ENCODE measurements at places on chromosomes 16 and 17.
A peak's percentile ranks its signal among the peaks of the same experiment; 100 is the strongest.

DNA sequence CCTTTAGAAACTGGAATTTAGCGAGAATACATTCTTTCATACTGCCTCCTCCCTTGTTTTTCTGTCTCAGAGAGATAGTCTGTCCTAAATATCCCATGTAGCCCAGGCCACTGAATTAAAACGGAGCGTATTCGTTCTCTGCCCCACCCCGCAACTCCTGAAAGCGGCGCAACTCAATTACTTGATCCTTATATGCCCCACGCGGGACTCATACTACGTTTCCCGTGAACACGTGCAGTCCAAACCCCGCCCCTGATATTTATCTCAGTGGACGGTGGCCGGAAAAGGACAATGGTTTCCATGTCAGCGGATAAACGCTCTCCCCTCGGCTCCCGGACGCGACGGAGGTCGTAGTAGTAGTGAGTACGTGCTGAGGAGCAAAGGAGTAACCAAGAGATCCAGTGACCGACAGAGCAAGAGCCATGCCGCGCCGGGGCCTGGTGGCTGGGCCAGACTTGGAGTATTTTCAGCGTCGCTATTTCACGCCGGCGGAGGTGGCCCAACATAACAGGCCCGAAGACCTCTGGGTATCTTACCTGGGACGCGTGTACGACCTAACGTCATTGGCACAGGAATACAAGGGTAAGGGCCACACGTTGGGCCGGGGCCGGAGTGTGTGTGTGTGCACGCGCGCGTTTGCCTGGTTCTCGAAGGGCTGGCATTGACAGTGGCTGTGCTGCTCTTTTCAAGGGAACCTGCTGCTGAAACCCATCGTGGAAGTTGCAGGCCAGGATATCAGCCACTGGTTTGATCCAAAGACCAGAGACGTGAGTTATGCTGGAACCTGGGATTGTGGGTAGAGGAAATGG is at the start of gene CYB5D1:
TSS of gene CYB5D1 (plus strand) at position 291 of the 809 bp plus-strand sequence. CDS start at position 423, 132 bp downstream.
- peak; percentile 87 for DNase-seq

GRCh38 chr17:57309479-57309878 is 53.2 kb downstream of the MSI2 start:
- no peak for DNase-seq

- DNase-seq = peak; percentile 25
Observed at GRCh38 chr17:50426814-50427787, 1.1 kb downstream of the ACSF2 start.

- no peak for DNase-seq
Observed at GRCh38 chr16:58460219-58460610, 39.7 kb upstream of the NDRG4 start.

DNA sequence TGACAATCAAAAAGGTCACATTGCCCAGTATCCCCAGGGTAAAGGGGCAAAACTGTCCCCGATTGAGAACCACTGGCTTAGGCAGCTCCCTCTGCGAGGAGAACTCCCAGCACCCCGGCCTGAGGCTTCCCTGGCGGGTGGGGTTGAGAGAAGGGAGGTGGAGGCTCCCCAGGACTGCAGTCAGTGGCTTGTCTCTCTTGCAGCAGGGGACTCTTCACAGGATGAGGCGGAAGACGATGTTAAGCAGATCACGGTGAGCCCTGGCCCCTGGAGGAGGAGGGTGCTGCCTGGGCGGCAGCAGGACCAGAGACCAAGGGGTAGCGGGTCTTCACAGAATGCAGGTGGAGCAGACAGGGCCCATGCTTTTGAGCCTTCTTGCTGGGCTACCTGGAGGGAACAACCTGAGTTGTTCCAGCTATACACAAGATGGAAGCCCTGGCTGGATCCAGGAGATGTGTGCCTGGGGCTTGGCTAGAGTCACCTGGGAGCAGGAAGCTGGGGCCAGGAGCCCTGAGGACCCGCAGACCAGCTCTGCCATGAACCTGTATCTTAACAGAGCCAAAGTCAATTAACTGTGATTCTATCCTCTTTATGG is 16.8 kb downstream of the POLR3E start:
- no peak for DNase-seq

- no peak for DNase-seq
Observed at GRCh38 chr17:80528536-80528935, 16.1 kb upstream of the RPTOR start.

GRCh38 chr17:1658100-1658499 is 8.4 kb upstream of the RILP start:
- DNase-seq = no peak

DNA sequence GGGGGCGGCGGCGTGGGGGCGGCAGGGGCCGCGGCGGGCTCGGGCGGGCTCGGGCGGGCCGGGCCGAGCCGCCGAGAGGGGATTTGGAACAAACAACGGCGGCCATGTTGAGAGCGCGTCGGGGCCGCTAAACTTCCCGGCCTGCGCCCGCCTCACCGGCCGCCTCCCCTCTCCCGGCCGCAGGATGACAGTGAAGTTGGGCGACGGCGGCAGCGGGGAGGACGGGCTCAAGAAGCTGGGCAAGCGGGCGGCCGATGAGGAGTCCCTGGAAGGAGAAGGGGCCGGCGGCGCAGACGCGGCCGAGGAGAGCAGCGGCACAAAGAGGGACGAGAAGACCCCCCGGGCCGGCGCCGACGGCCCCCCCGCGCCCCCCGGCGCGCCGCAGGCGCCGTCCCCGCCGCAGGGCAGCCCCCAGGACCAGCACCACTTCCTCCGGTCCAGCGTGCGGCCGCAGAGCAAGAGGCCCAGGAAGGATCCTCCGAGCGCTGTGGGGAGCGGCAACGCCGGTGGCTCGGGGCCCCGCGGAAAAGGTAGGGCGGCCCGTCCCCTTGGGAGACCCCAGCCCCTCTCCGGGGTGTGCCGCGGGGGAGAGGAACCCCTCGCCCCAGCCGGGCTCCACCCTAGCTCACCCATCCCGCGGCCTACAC is 2.4 kb downstream of the CRAMP1 start:
- peak; percentile 20 for DNase-seq

DNA sequence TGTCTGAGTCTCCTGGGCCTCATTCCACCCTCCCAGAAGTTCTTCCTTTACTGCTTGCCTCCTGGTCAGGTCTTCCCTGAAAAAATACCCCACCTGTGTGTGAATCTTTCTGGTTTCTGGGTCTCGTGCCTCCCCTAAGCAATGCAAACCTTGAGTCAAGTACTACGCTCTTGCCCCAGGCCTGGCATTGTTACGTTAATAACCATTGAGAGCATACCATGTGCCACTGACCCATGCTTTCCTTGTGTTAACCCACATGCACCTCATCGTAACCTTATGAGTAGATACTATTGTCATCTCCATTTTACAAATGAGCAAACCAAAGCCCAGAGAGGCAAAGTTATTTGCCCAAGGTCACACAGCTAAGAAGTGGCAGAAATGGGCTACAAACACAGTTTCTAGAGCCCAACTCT is 25.4 kb upstream of the TOB1 start:
- DNase-seq = no peak

GRCh38 chr16:9415545-9415944 is 324.1 kb downstream of the HAPSTR1 start:
- DNase-seq = no peak

- DNase-seq = no peak
Observed at GRCh38 chr16:2954656-2955381, 9.3 kb upstream of the KREMEN2 start.

DNA sequence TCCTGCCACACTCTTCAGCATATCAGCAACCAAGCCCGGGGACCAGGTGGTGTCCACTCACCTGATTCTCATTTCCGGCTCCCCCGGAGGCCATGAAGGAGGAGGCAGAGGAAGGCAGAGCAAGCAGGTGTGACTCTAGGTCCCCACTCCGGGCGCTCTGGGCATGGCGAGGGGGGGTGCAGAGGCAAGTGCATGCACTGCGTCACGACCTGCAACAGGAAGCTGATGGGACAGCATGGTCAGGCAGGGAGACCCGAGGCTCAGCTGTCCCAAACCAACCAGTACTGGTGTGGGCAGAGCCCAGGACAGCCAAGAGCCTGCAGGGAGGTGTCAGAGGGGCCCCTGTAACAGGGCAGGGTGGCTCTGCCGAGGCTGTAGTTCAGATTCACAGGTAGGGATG is 2.1 kb upstream of the ENGASE start:
- DNase-seq = no peak

DNA sequence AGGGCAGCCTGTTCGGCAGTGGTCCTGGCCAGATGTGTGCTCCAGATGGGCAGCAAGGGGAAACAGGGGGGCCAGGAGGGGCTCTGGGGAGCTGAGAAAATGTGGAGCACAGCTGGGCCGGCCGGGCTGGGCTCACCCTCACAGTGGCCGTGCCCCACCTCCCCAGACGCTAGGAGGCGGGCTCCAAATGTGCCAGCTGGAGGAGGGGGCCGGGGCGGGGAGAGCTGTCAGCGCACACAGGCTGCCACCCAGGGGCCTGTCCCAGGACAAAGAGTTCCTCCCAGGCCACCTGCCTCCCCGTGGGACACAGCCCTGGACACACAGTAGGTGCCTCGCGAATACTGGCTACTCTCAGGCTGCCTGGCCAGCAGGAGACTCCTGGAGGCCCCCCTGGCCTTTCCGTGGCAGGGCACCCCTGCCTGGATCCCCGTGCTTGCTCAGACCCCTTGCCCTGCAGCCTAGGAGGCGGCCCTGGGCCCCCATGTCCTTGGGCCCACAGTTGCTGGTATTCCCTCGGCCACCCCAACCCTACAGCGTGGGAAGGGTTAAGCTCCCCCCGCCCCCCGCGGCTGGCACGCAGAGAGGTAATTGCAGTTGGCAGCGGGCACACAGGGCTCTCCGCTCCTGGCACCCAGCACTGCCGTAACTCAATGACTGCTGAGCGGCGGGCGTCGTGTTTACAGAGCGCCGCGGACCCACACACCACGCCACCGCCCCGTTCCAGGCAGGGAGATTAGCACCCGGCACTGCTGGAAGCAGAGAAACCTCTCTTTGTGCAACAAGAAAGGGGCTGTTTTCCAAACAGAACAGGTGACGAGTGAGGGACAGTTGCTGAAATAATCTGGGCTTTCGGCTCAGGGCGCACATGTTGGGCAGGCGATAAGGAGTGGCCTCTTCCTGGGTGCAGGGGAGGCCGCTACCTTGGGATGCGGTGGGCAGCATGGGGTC is 32.2 kb downstream of the BAHCC1 start:
- DNase-seq = no peak

GRCh38 chr17:51298508-51299371 is 38.4 kb downstream of the UTP18 start:
- no peak for DNase-seq

GRCh38 chr16:14041164-14041563 is 30.0 kb upstream of the MRTFB start:
- DNase-seq = no peak

DNA sequence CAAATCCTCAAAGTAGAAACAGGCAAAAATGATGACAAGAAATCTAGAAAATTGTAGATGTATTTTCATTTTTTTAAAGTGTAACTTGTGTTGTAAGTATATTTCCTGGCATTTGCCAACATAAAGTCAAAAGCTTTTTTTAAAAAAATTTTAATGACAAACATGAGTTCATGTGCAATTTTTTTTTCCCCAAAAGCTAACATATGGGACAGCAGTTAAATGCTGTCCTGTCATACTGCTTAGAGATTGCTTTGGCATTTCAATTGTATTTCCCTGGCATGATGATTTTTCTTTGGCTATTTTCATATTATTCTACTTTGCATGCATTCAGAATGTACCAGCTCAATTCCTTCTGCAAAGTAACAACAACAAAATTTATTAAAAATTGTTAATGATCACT is 24.5 kb upstream of the CPPED1 start:
- no peak for DNase-seq

- peak; percentile 44 for DNase-seq
Observed at GRCh38 chr16:4404247-4404966, 12.0 kb downstream of the CORO7 start.

DNA sequence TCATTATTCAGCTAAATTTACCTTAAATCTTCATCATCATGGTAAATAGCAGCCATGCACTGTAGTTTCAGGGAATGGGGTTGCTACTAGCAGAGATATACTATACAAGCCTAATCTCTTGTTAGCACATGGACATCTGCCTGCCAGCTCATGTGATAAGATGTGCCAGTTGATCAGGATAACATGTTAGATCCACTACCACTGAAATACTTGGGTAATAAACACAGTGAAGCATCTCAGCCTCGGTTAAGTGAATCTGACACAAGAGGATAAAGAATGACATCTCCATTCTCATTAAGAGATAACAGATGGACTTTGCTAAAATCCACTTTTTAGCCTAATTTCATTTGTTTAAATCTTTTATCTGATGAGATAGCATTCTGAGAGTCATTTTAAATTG is 256.1 kb downstream of the CDH8 start:
- no peak for DNase-seq

GRCh38 chr17:31437720-31438400 is 46.4 kb downstream of the RAB11FIP4 start:
- no peak for DNase-seq

DNA sequence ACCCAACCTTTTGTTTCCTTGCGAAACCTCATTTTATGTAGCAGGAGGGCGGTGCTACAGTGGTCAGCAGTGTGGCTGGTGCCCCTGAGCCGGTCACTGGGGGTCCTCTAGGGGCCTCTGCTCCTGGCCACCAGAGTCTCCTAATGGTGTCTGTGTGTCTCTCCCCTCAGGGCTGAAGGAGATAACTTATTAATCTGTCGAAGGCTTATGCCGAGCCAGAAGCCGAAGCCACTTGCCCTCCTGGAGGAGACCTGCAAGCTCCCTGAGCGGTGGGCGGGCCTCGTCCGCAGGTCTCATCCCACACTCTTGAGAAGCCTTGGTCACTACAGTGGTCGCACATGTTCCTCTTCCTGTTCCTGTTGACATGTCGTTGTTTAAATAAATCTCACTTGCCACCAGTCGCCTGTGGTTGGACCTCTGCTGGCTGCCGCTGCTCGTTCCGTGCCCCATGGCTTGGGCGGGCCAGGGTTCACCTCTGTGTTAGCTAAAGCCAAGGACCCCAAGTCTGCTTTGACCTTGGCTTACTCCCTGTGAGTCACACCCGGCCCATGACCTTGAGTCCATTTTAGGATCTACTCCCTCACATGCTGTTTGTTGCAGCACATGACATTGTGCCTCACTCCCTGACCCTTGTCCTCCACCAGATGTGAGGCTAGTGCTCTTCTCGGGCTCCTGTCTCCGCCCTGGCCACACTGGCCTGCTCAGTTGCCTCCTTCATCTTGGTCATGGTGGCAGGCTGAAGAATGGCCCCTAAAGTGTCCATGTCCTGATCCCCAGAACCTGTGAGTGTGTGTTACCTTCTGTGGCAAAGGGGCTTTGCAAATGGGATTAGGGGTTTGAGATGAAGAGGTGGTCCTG is 38.7 kb upstream of the AQP8 start:
- DNase-seq = no peak

DNA sequence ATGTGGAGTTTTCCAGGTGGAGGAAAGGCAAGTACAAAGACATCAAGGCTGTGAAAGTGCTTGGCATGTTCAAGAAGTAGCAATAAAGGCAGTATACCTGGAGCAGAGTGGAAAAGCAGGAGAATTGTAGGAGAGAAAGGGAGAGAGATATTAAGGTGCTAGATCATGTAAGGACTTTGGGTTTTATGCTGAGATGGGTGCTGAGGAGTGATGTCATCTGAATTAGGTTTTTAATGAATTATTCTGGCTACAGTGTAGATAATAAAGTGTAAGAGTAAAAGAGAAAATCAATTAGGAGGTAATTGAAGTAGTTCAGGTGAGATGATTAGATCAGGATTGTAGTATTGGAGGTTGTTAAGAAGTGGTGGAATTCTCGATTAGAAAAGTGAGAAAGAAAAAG is 34.0 kb downstream of the NFAT5 start:
- no peak for DNase-seq
